Heart left ventricle (tissue), 16 donors: ENCODE measurements at places on chromosomes 4 and X. TPM values are rescaled to one million over a fixed set of nuclear protein-coding genes. Genes with fewer than 3 reads are reported as not detected.

GRCh38 chr4:113187358-113187757, 137.9 kb downstream of the ANK2 start:
- H3K27ac ChIP-seq, result no peak overlapping the region
- H3K36me3 ChIP-seq, result no peaks in the 10 kb centered on the region
- H3K4me3 ChIP-seq, result no peak overlapping the region

GRCh38 chr4:4383085-4383484, 3.8 kb upstream of the NSG1 start:
- H3K4me1 ChIP-seq, result peaks cover 41% of the 10 kb centered on the region
- H3K27me3 ChIP-seq, result peaks cover 28% of the 10 kb centered on the region
- peak overlapping the region; percentile 45 for H3K27ac ChIP-seq
- H3K36me3 ChIP-seq, result no peaks in the 10 kb centered on the region
- no peak overlapping the region for H3K4me3 ChIP-seq
- DNase-seq, result no peak

DNA sequence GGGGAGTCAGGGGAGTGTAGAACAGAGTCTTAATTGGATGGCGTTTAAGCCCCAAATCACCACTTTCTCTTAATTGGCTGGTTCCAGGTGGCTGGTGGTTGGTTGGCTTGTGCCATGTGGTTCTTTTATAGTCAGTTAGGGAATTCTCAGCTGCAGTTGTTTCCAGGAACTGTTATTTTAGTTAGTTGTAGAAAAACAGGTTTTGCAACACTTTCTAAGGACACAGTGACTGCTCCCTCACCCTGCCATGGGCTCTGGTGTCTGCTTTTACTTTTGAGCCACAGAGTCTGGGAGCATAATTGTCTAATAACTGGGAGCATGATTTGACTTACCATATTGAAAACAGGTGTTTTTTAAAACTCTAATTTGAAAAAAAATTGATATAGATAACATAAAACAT, 75.8 kb upstream of the PCDH18 start:
- no peaks in the 10 kb centered on the region for H3K27me3 ChIP-seq
- H3K36me3 ChIP-seq, result no peaks in the 10 kb centered on the region
- no peaks in the 10 kb centered on the region for H3K4me1 ChIP-seq

Gene TXK
- total RNA-seq, result 0.43 TPM
